ENCODE measurements at places on chromosomes 4 and X.

- no peak for DNase-seq
Observed at GRCh38 chrX:12139934-12140611, 1.8 kb downstream of the FRMPD4 start.

DNA sequence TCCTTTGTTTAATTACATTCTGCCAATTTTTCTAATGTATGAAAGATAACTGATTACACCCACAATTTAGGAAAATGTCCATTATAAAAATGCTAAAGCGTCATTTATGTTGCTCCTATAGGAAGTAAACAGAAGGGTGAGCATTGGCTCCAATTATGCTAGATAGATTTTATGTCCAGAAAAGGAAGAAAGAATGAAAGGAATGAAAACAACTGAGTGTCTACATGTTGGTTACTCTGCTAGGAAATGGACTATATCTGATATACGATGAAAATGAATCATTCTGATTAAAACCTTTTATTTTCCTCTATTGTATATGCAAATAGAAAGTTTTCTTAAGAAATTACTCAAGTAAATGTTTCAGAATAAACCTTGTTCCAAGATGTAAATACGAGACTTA lies 1.6 kb downstream of the ENAM start:
- DNase-seq: no peak

GRCh38 chr4:137703195-137703594 lies 170.9 kb upstream of the PCDH18 start:
- DNase-seq: no peak

DNA sequence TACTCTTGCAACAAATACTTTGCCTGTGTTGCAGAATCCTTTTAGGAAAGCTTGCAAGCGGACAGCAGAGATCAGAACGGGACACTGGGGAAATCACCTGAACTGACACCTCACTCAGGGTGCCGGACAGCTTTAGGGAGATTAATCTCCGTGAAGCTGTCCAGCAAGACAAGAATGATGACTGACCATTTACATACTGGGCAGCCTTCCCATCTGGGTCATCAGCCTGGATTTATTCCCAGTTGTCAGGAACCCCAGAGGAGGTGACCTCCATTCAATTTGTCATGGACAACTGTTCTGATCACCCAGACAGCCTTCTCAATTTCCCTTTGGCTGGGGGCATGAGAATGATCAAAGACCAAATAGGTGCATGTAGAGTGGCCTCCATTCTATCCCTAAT lies 93.0 kb upstream of the EGFL6 start:
- no peak for DNase-seq

DNA sequence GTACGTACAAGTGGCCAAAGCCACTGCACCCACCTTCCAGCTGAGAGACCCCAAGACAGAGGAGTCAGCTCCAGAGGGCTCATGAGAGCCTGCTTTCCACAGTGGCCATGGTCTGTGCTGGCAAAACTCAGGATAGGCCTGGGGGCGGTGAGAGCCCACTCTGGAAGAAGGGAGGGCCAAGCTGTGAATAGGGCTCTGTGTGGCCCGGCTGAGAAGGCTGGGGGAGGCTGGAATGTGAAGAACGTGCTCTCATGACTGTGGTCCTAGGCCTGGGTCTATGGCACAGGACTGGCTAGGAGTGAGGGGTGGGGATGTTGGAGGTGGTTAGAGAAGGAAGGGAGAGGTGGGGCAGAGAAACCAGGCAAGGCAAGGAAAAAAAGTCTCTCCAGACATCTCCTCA lies 13.3 kb downstream of the STARD8 start:
- no peak for DNase-seq

DNA sequence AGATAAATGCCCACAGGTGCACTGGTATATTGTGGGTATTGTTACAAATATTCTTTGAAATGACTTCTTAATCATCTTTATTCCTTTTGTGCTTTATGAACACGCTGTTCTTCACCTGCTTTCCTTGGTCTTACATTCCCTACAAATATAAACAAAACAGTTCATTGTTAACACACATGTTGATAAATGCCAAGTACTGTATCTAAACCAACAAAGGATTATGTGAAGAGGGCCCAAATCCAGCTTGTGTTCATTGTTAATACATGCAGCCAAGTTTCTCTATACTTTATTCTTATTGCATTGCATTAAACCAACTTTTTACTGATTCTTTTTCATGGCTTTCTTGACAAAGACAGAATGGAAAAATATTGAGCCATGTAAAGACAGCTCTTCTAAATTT lies 42.8 kb downstream of the AREG start:
- no peak for DNase-seq

DNA sequence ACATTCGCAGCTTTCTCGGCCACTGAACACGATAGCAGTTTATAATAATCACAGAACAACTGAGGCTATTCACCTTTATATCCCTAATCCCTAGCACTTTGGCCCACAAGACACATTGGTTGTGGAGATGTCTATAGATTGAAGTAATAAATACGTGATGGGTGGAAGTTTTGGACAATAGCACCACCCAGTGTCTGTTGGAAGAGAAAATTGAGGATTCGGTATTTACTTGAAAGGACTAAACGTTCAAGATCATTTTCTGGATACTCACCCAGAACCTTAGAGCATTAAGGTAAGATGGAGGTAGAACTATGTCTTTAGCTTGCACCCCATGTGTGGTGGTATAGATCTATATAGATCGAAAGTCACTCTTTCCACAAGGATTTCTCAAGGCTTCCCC lies 787 bp upstream of the TMSB15A start:
- DNase-seq: no peak

GRCh38 chr4:123816462-123816861 lies 419.9 kb downstream of the SPRY1 start:
- DNase-seq: no peak

- DNase-seq: no peak
Observed at GRCh38 chr4:138696771-138697170, 318.8 kb upstream of the NOCT start.

DNA sequence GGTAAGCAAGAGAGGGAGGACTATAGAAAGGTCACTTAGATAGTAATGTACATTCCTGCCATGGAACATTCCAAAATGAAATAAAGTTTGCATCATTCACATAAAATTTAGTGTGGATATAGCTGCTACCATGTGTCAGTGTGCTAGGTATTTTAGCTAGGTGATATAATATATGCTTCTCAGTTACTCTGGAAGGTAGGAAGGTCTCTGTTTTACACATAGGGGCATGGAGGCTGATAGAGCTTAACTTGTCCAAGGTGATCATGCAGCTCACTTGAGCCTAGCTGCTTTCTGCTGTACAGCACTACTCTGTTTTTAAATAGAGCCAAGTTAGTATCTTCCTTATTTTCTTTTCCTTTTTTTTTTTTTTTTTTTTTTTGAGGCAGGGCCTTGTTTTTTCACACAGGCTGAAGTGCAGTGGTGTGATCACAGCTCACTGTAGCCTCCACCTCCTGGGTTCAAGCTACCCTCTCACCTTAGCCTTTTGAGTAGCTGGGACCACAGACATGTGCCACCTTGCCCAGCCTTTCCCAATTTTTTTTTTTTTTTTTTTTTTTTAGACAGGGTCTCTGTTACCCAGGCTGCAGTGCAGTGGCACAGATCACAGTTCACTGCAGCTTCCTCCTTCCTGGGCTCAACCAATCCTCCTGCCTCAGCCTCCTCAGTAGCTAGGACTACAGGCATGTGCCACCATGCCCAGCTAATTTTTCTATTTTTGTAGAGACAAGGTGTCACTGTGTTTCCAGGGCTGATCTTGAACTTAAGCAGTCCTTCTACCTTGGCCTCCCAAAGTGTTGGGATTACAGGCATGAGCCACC lies 10.4 kb downstream of the AFF1 start:
- DNase-seq: no peak

- no peak for DNase-seq
Observed at GRCh38 chrX:24025741-24026403, 1.1 kb downstream of the KLHL15 start.

GRCh38 chr4:38162240-38162784 lies 202.1 kb downstream of the PTTG2 start:
- no peak for DNase-seq

- DNase-seq: no peak
Observed at GRCh38 chr4:13887010-13887409, 259.5 kb upstream of the BOD1L1 start.

DNA sequence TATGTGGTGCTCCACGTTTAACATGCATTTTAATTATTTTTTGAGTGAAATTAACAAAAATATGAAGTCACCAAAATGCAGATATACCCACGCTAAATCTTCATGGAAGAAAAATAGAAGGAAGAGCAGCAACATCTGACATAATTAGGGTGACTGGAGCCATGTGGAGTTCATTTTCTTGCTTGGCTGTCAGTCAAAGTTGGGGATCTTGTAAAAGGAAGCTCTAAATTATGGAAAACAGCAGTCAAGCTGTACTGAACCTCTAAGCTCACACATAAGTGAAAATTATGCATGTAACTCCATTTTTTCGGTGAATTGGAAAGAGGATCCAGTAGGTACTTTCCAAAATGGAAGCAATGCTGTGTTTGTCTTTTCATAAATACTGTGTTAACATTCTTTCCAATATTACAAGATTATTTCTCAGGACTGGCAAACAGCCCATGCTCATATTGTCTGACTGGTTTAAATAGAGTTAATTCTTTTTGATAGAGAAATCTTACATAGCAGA lies 9.7 kb upstream of the PDGFC start:
- no peak for DNase-seq

DNA sequence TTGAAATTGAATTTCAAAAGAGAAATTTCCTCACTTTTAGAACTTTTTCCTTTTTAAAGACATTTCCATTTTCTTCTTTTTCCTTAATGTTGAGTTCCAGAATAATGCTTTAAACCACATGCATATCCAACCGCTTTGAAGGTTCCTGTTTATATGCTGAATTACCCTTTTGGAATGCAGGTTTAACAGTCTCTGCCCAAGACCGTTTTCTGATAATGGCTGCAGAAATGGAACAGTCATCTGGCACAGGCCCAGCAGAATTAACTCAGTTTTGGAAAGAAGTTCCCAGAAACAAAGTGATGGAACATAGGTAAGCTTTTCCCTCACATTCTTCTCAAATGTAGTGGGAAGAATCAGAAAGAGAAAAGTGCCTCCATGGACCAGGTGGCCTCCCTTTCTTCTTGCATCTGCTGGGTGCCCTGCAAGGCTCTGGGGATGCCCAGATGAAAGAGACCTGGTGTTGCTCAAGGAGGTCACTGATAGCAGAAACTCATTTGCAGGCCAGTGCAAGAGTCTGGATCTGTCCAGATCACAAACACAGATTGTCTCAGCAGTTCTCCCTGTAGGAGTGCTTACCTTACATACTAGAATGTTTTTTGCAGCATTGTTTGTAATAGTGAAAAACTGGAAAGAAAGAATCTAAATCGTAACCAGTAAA lies 42.9 kb downstream of the MOSPD2 start:
- no peak for DNase-seq

GRCh38 chr4:15262396-15262795 lies 165.4 kb upstream of the C1QTNF7 start:
- DNase-seq: no peak

DNA sequence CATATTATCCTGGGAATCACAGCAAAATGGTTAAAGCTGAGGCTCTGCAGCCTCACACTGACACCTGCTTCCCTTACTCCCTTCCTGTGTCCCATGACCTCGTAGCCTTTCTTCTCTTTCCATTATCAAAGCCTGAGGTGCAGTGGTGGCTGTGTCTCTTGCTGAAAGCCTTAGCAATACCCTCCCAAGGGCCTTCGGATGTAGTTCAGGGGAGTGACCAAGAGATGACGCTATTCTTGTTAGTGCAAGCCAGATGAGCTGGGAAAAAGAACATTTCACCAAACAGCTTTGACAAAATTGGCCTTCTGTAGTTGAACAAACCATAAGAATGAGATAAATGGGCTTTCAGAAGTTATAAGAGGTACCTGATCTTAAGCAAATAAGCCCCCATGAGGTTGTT lies 31.6 kb downstream of the SMIM10L2A start:
- DNase-seq: no peak

- no peak for DNase-seq
Observed at GRCh38 chr4:147247579-147247978, 233.3 kb upstream of the EDNRA start.

GRCh38 chrX:13076176-13076961 lies 31.9 kb upstream of the FAM9C start:
- no peak for DNase-seq

DNA sequence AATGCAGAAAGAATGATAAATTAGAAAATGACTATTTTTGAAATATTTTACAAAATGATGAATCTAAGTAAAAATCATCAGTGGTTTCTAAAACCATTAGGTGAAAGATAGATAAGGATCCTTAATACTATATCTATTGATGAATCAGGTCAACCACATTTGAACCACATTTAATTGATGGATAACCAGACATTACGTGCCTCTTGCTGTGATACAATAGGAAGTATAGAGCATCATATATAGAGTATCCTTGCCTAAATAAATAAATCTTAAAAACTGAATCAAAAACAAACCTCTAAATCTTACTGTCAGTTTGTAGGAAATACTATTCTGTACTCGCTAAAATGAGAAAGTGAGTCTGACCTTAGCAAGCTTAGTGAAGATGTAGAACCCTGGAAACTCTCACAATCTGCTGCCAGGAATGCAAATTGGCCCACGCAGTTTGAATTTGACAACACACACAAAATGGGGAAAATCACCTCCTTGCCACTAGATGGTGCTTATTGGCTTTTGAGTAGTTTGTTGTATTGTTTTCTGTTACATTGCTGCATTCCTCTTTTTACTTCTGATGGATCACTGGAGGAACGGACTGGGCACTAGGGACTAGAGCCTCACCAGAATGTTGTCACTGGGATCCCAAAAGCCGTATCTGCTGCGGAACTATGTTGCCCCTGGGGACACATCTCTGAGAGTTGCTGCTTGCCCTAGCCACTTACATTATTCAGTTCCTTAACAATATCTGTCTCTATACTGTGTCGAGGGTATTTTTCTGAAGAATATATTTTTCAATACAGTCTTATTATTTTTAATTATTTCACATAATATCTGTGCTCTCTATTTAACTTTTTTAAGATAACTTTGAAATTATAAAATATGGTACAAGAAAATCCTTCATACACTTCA lies 25.4 kb upstream of the SLAIN2 start:
- DNase-seq: no peak

DNA sequence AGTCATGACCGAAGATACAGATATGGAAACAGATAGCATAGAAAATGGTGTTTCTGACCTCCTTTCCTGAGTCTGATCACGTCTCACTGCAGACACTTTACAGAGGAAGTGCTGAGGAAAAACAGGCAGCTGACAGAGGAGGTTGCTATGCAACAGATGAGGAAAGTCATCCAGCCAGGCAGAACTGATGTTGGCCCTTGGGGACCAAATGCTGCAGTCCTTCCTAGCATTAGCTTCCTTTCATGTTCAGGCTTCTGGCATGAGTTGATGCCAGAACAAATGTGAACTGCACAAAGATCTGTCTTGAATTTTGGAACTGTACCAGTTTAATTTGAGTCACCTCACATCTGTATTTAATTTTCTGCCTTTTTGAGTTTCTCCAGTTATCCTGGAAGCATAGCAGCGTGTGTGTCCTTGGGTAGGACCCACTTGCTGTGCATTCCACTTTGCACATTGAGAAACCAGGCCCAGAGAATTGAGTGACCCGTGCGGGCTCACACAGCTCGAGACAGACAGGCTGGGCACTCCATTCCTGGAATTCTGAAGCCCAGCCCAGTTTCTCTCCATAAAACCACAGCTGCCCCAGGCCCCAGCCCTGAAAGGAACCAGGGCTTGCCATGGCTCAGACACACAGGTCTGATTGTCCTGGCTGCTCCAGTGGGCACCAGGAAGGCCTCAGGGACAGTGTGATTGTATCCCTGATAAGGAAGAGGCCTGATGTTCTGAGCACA lies 1.4 kb upstream of the MAGED1 start:
- no peak for DNase-seq

Data from stimulated activated CD4-positive, alpha-beta T cell treated with anti-CD3 and anti-CD28 coated beads, TNF-alpha, amount 100 ng/mL, for 4 hours (primary cell).